Hematopoietic multipotent progenitor cell treated with erythropoietin and hydrocortisone succinate and interleukin-3 and kit ligand, for 15 days (in vitro differentiated cells): ENCODE measurements at places on chromosomes 6 and 20.
A peak's percentile ranks its signal among the peaks of the same experiment; 100 is the strongest.

DNA sequence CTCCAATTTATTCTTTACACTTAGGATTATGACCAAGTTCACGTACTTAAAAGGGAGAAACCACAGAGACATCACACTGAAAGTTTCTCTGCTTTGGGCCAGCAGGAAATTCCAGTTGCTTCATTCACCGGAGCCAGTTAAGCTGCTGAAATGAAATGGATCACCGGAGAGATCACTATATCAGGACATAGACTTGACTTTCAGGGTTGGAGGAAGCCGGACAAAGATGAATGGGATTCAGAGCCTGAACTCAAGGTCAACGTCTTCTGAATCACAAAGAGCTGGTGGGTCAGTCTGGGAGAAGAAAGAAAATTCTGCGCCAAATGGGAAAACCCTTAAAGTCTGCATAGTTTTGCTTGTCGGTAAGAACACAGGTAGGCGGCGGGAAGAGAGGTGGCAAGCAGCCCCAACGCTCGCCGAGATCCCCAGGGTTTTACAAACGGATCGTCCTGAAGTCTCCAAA lies 81.9 kb upstream of the CCDC28A start:
- DNase-seq: no peak

GRCh38 chr20:23096097-23096496 lies 10.0 kb upstream of the CD93 start:
- no peak for DNase-seq

- DNase-seq: peak; percentile 66
Observed at GRCh38 chr6:15106958-15107643, 138.8 kb upstream of the JARID2 start.

GRCh38 chr20:37878835-37879599 lies 23.9 kb upstream of the VSTM2L start:
- no peak for DNase-seq

GRCh38 chr6:126335210-126335609 lies 4.7 kb upstream of the CENPW start:
- DNase-seq: no peak

- no peak for DNase-seq
Observed at GRCh38 chr20:50591233-50591852, 81.2 kb downstream of the PTPN1 start.

GRCh38 chr6:119255492-119255891 lies 94.1 kb downstream of the MAN1A1 start:
- DNase-seq: no peak

DNA sequence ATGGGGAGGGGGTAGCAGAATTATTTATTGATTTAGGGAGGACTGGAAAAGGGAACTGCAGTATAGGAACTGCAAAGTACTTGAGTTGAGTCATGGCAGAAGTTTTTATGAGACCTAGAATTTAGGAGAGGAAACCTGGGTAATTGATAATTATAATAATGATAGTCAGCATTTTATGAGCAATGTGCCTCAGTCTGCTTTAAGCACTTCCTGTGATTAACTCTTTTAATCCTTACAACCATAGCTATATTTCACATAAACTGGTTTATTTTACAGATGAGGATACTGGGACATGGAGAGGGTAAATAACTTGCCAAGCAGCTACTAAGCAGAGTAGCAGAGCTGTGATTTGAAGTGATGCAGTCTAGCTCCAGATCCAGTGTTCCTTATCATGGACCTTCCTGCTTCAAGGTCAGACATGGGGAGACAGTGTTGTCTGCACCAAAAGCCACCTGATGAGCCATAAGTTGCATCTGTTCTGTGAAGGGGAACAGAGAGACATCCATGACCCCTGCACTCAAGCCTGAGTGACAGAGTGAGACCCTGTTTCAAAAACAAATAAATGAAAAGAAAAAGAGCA lies 13.6 kb downstream of the LRRC1 start:
- no peak for DNase-seq

DNA sequence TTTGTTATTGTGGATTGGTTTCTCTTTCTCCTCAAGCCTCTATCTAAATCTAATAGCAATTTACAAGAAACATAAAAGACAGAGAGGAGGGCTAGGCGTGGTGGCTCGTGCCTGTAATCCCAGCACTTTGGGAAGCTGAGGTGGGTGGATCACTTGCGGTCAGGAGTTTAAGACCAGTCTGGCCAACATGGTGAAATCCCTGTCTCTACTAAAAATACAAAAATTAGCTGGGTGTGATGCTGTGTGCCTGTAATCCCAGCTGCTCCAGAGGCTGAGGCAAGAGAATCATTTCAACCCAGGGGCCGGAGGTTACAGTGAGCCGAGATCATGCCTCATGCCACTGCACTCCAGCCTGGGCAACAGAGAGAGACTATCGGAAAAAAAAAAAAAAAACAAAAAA lies 46.6 kb downstream of the SLC2A12 start:
- no peak for DNase-seq

DNA sequence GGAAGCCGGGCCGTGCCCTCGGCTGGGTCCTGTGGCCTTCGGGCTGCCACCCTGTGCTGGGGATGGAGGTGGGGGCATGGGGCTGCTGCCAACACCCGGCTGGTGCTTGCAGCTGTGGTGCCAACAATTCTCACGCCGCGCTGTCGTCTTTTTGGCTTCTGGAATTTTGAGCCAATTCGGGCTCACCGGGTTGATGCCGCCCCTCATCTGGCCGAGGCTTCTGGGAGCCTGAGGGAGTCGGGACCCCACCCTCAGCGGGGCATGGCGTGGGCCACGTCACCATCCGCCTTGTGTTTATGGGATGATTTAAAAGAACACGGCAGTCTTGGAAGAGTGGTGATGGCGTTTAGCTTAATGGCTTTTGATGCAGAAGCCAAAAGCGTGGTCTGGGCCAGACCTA lies 8.7 kb upstream of the NPBWR2 start:
- no peak for DNase-seq

DNA sequence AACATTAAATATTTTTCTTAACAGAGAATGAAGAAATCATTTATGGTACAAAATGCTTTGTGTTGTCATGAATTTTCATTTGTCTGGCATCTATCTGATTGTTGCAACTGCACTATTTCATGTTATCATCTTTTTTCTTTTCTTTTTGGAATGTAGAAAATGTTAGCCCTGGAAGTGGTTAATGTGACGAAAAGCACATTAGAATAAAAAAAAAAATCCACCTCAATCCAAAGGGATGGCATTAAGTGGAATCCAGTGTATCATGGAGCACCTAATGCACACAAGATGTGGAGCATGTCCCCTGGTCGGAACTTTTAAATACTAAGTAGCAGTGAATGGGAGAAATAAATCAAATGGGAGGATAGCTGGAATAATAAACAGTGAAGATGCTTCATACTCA lies 172.9 kb upstream of the MCHR2 start:
- DNase-seq: no peak

GRCh38 chr20:63413323-63413722 lies 52.2 kb upstream of the CHRNA4 start:
- no peak for DNase-seq

DNA sequence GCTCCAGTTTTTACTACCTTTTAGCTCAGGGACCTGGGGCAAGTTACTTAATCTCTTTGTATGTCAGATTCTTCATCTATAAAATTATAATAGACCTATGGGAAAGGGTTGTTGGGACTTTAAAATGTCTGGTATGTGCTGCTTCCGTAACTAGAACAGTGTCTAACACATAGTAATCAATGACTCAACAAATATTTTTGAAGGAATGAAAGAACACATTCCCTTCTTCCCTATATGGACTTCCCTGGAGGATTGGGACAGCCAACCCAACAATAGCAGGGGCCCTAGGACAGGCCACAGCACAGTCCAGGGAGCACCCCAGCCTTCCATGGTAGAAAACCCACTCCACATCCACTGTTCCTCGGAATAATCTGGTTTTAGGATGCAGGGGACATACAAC lies 50.7 kb upstream of the TPD52L1 start:
- DNase-seq: no peak

- peak; percentile 62 for DNase-seq
Observed at GRCh38 chr6:143060354-143060805, 309 bp upstream of the AIG1 start.

DNA sequence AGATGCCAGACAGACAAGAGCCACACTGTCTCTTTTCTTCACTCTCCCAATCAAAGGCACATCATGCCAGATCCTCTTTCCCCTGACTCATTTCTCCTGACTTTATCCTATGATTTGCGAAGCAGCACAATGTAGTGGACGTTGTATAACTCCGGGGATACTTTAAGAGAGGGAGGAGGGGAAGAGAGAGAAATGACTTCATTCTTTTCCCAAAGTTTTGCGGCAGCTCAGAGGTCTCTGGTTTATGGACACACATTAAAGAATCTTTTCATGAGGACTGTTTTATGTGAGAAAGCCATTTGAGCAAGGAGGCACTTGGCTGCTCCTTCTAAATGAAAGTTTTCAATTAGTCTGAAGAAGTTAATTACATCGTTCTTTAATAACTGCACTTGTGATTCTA lies 75.1 kb upstream of the MC3R start:
- DNase-seq: no peak

DNA sequence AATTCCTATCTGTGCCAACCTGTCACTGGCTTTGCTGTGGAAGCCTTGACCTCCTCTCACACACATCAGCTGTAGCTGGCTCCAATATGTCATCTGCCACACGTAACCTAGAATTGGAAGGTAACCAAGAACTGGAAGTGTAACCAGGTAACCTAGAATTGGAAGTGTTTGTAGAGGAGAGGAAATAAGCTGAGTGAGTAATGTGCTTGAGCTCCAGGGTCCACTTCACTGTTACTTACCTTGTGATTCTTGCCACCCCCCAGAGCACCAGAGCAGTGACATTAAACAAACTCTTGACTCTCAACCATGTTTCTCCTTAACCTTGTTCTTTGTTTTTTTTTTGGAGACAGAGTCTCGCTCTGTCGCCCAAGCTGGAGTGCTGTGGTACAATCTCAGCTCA lies 350.5 kb downstream of the NRN1 start:
- no peak for DNase-seq

DNA sequence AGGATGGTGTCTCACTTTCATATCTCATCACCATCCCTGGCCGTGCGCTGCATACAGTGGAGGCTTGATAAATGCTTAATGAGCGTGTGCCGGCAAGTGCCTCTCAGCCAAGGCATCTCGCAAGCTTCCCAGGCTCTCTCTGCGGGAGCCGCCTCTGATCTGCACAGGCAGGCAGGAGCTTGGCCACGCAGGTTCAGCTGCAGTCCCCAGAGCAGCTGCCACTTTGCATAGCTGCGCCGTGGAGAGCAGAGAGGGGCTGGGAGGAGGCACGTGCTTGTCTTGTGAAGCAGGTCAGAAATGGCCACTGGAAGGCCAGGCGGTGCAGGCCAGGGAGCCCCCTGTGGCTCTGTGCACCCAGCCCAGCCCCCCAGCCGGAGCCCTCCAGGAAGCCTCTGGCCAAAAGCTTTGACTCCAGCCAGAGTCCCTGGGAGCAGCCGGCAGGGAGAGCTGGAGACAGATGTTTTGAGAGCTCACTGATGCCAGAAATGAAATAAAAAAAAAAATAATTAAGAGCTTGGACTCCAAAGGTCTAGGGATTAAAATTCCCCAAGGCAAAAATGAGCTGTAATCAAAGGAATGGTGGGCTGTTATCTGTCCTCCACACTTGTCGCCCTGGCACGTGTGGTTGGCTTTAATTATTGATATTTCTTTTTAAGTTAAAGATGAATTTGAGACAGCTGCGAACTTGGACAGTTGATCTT lies 377.0 kb downstream of the CDH4 start:
- DNase-seq: no peak
